ENCODE measurements at places on chromosomes 12 and 14.

DNA sequence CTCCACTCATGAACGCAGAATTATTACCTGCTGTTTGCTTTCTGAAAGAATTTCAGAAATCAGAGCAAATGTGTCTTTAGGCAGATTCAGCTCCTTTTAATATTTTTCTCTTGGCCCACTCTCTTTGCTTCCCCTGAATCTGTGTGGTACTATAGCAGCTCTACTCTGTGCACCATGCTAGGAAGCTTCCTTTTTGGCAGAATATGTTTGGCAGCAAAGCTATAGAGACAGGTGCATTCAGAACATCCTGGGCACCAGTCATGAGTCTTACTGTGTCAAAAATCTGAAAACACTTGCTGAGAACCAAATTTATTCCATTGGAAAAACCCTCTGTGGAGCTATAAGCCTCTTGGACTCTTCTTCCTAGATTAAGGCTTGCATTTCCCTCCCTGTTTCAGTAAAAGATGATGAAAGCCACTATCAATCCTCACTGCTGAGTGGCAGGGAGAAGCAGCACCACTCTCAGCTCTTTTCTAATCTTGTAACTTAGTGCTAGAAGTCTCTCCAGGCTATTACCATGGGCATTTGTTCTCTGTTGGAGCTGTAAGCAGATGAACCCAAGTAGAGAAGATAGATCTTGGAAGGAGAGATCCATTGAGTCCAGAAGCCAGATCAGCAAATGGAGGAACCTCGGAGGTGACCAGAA lies 18.2 kb downstream of the CIPC start:
- no peak for DNase-seq

DNA sequence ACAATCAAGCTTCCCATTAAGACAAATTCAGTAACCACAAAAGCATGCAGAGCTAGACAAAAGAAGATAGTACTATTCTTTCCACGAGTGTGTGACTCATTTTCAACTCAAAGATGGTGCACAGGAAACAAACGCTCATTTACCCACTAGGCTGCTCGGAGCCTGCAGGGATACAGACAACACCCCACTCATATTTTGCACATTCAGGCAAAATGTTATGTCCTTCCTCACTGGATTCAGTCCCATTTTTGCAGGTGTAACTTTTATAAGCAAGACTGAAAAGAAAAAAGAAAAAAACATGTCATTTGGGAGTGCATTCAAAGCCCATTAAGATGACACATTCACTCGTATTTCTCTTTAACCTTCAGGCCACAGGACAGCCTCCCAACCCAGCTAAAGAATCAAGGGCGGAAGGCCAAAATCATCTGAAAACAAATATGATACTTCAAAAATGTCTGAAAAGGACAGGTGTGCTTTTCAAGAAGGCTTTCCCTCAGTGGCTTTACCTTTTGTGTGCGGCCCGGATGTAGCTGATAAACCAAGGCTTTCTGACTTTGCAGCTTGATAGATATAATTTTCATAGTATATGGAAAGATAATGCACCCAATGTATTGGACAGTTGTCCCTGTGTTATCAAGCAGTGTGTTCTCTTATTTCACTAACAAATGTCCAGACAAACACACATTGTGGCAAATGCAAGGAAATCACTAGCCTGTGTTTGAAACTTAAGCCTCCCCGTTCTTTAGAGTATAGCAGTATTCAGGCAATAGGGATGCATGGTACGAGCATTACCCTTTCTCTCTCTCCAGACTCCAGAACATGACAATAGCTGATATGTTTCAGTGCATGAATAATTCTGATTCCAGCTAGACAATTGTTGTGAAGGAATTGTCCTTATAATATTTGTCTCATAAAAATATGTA lies 147.8 kb upstream of the KRR1 start:
- DNase-seq, result no peak

DNA sequence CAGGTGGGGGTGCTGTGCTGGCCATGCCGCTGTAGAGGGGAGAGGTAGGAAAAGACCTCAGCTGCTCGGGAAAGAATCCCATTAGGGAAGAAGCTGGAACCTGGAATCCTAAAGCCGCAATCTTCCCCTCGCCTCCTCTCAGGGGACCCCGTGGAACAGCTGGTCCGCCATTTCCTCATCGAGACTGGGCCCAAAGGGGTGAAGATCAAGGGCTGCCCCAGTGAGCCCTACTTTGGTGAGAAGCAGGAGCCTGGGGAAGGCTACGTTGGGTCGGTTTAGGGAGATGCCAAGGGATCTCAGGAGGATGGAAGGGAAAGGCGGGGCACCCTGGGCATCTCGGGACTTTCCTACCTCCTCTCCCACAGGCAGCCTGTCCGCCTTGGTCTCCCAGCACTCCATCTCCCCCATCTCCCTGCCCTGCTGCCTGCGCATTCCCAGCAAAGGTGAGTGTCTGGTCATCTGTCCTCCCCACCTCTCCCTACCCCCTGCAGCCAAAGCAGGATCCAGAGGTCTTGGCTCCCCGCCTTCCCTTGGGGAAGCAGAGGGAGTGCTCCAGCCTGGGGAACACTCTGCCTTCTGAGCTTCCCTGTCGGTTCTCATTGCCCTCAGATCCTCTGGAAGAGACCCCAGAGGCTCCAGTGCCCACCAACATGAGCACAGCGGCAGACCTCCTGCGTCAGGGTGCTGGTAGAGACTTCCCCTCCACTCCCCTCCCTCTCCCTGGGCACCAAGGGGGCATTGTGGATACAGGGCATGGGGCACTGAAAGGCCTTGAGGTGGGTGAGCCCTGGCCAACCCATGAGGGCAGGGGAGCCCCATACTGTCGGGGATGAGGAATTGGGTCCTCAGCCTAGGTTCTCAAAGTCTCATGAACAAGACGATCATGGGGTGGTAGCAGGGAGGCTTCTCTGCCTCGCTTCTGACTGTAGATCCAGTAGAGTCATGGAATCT lies 12.4 kb downstream of the TNS2 start:
- no peak for DNase-seq

DNA sequence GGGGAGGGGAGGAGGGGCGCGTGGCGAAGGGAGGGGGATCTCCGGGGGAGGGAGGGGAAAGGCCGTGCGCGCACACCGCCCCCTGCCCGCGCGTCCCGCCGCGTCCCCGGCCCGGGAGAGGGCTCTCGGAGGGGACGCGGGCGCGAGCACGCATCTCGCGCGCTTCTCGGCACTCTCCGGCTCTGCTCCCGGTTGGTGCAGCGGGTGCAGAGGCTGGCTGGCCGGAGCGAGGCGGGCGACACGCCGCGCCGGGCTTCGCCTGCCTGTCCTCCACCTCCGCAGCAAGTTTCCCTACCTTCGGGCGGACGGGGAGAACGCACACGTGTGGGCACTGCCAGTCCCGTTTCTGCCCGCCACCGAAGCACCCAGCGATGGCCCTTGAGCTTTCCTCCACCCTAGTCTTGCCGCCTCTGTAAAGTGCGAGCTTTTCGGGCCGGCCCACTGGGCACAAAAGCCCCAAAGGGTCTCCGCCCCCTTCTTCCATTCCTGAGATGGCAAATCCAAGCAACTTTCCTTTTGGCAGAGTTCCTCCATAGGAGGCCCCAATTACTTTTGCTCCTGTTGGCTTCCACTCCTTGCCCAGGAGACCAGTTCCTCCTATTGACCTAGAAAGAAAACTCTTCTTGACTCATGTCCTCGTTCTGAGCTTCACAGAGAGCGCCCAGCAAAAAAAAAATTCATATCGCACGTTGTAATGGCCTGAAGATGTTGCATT lies 363 bp upstream of the CSAD start:
- no peak for DNase-seq

DNA sequence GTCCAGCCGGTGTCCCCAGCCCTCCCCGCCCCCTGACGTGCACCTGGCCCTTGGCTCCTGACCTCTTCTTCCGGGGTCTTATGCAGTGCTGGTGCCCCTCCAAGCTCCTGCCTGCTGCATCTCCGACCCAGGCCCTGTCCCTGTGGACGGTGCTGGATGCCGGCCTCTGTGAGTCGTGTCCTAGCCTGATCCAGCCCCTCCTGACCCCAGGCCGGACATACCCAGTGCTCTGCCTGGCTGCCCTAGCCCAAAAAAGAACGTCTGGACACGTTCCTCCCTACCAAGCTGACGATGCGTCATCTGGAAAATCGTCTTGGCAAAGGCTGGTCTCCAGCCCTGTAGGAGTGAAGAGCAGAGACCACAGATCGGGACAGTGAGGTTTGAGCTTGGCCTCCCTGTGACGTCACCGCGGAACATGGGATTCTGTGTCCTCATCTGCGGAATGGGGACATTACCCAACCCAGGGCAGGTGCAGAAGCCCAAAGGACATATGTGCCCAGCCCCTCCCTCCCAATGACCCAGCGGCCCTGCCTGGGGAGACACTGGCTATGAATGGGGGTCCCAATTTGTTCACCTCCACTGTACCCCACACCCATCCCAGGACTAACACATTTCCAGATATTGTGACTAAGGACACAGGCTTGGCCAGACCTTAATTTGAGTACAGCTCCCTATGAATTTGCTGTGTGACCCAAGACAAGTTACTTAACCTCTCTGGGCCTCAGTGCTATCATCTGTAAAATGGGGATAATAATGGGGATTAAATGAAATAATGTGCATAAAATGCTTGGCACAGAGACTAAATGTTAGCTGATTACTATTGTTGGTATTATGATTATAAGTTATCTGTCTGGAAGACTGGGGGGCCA lies 51.0 kb upstream of the BCL11B start:
- DNase-seq, result no peak

GRCh38 chr12:107349008-107349747 lies 255.8 kb upstream of the CRY1 start:
- DNase-seq, result no peak

DNA sequence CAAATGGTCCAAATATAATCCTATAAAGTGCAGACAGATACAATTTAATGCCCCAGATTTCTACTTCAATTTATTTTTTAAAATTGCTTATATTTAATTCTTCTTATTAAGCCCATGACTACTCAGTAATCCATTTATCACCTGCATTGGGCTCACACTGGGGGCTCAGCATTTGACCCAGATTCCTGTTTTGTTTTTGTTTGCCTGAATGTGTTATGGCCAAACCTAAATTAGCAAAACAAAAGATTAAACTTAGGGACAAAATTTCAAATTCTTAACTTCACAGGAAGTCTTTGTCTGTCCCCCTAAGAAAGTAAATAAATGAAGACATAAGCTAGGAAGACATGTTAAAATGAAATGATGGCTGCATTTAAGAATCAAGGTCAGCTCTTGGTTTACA lies 322.3 kb downstream of the RMST start:
- no peak for DNase-seq

DNA sequence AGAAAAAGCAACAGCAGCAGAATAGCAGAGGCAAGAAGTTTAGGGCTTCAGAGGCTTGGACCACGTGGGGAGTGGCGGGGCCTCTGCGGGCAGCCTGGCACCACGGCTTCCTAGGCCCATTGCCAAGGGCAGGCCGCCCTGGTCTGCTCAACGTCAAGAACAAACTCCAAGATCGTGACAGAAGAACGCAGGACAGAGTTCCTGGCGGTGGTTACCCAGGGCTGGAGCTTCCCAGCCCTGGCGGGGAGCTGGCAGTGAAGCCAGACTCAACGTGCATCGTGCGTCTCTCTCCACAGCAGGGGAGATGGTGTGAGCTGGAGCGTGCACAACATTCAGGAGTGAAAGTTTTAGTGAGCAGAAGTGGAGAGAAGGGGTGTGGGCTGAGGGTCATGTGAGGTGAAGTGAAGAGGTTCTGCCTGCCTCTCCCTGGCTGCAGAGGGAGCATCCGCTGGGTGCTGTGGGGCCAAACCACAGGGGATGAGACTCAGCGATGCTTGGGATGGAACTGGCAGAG lies 13.9 kb upstream of the CACNA2D4 start:
- DNase-seq, result no peak

- DNase-seq, result no peak
Measured at GRCh38 chr12:115324949-115325593, 641.1 kb upstream of the TBX3 start.

DNA sequence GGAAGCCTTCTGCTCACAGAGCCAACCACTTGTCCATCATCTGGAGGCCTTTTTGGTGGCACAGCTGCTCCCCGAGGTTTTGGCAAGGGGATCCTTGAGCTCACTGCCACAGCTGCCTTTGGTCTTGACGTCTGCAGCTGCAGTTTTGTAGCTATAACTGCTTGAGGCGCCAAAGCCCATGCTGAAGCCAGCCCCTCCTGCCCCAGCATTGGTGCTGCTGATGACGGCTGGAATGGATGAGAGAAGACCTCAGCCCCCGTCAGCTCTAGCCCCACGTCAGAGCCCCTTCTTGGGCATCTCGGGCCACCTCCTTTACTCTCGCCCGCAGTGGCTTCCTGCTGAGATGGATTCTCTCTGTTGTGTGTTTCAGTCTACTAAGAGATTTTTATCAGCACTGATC lies 12.3 kb upstream of the KRT74 start:
- DNase-seq, result no peak

DNA sequence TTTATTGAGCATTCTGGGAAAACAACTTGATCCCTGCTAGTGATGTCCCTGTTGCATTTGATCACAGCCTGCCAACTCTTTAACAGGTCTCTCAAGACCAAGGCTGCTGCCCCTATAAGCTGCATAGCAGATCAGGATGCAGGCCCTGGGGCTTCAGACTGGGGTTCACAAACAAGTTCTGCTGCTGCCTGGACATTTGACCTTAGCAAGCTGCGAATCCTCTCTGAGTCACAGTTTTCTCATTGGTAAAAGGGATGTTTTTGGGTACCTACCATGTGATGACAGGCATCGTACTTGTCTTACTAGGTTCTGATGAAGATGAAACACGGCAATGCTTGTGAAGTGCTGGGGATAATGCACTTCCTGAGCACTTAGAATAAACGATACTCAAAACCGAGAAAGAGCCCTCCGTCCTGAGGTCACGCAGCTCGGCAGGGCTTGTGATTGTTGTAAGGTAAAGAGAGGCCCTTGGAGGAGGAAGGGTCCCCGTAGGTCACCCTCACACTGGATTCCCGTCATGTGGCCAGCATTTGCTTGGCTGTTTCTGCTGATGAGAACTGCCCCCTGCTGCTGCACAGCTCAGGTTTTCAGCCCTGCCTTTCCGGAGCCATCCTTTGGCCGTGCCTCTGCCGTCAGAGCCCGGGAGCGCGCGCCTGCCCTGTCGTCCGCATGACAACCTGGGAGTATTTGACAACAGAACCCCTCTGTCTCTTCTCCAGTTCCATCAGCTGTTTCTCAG lies 39.1 kb downstream of the TSPAN9 start:
- DNase-seq, result no peak

DNA sequence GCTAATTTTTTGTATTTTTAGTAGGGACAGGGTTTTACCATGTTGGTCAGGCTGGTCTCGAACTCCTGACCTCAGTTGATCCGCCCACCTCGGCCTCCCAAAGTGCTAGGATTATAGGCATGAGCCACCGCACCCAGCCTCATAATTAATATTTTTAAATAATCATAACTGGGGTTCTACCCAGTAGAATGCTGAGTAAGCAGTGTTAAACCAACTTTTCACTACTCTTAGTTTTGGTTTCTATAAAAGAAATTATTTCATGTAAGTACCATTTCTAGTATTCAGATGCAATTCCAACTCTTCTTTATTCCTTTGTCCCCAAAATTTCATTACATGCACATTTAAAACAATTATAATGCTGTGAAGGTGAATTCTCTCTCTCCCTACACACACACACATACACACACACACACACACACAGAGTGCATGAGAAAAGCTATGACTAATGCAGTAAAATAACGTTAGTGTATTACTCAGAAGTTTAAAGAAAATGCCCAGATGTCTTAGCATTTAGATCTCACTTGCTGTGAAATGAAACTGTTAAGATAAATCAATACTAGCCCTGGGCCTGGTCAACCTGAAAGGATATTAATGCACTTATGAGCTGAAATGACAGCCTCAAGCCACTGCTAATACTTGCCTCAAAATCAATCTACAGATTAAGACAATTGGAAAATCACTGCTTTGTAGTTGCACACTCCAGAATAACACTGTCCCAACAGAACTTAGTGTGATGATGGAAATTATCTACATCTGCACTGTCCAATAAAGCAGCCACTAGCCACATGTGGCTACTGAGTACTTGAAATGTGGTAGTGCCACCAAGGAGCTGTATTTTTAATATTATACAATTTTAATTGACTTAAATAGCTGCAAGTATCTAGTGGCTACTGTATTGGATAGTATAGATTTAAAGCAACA lies 36.0 kb downstream of the PTPN21 start:
- no peak for DNase-seq
